Stimulated activated CD8-positive, alpha-beta memory T cell treated with anti-CD3 and anti-CD28 coated beads, Interleukin-7, amount 100 ng/mL, for 1 hour (primary cell): ENCODE measurements at places on chromosomes 16 and 17.

DNA sequence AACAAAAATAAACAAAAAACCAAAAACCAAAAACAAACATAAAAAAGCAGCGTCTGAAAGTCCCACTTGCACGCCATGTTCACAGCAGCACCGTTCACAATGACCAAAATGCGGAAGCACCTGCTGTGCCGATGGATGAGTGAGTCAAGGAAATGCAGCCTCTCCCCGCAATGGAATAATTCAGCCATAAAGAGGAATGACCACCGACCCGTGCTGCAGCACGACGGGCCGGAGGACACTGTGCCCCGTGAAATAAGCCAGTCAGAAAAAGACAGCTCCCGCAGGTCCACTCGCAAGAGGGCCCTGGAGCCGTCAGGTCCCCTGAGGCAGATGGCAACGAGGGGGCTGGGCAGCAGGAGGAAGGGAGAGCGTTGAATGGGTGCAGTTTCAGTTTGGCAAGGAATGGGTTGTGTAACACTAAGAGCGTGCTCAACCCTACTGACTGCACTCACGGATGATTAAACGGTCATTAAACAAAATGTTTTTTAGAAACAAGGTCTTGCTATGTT is 5.1 kb downstream of the CLCN7 start:
- no peak for DNase-seq

- no peak for DNase-seq
Observed at GRCh38 chr16:55107851-55108250, 177.2 kb downstream of the IRX5 start.

- no peak for DNase-seq
Observed at GRCh38 chr16:52993179-52993578, 59.5 kb downstream of the CHD9NB start.

DNA sequence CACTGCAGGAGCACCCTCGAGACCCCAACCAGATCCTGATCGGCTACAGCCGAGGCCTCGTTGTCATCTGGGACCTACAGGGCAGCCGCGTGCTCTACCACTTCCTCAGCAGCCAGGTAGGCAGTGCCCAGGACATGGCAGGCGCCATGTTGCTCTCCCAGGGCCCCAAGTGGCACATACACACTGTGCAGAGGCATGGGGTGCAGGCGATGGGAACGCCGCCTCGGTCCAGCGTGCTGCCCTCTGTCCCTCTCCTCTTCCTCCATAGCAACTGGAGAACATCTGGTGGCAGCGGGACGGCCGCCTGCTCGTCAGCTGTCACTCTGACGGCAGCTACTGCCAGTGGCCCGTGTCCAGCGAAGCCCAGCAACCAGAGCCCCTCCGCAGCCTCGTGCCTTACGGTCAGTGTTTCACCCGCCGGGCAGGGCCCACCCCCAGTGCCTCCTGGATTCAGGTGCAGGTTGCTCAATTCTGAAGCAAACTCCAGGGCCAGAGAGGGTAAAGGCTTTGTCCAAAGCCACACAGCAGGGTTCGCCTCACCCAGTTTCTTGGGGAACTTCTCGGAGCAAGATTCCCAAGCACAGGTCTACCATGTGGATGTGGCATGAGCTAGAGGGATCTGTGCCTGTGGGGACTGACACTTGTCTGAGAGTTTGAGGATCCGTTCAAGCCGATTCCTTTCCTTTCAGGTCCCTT is 24.4 kb upstream of the MYO15B start:
- DNase-seq: no peak

DNA sequence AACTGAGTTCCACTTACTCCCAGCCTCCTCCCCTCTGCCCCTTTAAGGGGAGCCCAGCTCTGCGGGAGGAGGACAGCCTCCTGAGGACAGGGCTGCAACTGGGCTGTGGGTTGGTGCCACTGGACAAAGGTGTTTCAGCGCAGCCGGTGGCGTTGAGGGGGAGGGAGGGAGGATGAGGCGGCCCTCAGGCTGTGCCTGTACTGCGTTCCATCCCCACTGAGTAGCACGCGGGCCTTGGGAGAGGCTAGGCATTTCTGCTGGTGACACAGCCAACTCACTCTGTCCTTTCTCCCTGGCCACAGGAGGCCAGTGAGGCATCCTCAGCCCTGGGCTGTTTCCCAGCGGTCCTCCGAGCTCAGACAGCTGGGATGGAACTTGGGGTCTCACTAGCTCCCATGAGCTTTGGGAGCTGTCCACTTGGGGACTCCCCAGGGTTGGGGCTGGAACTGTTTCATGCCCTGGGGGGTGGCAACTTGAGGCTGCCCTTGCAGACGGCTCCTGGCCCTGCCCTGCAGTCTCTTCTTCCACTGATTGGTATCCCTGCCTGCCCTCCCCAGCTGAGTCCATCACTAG is 70.5 kb downstream of the MPRIP start:
- no peak for DNase-seq

- no peak for DNase-seq
Observed at GRCh38 chr16:79090966-79091365, 509.6 kb downstream of the MAF start.

DNA sequence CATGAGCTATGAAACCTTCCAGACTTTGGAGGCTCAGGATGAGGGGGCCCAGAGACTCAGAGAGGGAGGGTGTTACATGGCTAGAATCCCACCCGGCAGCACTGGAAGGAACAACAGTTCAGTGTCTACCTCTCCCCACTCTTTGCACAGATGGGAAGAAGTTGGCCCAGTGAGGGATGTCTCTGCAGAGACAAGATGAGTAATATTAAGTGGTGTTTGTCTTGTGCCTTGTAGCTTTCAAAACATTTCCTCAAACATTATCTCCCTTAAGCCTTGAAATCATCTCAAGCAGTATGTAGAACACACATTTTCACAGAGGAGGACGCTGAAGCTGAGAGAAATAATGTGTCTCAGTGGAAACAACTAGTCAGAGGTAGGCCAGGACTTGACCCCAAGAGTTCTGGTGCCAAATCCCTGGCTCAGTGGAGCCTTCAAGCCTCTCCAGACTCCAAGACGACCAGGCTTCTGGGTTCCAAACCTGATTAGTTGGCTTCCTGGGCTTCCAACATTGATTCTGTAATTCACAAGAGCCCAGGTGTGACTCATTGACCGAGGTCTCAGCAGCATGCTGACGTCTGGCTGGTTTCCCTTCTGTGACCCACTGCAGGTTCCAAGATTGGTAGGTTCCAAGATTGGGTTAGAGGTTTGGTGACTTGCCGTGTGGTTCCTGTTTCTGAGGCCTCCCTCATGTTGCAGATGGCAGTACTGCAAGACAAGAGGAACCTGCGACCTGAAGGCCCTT is 7.4 kb downstream of the RNF112 start:
- no peak for DNase-seq

DNA sequence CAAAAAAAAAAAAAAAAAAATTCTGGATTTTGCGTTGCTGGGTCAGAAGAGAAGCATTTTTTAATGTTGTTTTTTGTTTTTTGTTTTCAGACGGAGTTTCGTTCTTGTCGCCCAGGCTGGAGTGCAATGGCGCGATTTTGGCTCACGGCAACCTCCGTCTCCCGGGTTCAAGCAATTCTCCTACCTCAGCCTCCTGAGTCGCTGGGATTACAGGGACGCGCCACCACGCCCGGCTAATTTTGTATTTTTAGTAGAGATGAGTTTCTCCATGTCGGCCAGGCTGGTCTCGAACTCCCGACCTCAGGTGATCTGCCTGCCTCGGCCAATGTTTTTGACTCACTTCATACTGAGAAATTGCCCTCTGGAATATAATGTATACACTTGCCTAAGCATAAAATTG is 11.0 kb upstream of the PAFAH1B1 start:
- no peak for DNase-seq

DNA sequence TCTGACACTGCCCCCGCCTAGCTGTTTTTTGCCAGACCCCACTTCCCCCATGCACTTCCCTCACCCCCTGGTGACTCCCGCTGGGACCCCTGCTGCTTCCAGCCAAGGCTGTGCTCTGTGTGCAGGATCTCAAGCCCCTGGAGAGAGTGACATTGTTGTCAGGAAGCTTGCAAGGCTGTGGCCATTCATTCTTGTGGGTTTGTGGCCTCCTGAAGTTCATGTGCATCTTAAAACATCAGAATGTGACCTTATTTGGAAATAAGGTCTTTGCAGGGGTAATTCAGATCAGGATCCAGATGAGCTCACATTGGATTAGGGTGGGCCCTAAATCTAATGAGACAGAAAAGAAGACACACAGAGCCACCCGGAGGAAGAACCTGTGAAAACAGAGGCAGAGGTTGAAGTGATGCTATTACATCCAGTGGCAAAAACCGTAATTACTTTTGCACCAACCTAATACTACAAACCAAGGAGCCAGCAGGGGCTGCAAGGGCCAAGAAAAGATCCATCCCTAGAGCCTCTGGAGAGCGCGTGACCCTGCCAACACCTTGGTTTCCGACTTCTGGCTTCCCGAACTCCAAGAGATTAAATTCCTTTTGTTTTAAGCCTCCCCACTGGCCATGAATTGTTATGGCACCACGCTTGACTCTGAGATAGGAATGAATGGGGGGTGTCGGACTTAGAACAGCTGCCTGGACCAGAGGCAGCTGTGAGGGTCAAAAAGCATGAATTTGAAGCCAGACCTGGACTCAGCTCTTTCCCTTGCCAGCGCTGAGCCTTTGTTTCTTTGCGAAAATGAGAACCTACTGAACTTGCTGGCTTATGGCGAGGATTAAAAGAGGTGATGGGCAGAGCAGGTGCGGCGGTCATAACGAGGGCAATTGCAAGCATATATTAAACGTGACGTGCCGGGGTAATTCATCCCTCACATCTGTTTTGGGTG is 75.5 kb downstream of the BMERB1 start:
- DNase-seq: no peak

- DNase-seq: no peak
Observed at GRCh38 chr16:67184453-67184994, 761 bp upstream of the MATCAP1 start.

DNA sequence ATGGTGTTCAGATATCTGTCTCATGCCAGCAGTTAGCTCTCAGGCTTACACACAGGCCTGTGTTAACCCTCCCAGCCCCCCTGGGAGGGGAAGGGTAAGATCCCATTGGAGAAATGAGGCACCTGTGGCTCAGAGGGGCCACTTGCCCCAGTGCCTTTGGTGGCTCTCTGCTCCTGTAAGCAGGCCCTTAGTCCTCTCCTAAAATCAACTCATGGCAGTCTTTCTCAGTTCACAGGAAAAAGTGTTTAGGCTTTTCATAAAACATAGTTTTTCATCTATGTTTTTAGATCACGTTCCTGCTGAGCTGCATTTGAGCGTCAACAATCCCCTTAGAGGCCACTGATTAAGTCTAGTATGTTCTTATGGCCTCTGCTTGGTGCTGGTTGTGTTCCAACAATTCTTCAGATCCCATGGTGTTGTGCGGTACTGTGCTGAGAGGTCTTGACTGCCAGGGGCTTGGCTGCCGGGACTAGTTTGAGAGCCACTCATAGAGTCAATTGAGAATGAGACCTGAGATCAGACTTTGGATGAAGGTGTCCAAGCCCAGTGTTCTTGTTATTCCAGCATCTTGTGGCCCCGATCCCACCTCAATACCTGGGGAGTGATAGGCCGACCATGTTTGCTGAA is 10.6 kb downstream of the TAOK2 start:
- no peak for DNase-seq

GRCh38 chr17:82963104-82963950 is 116.1 kb upstream of the METRNL start:
- no peak for DNase-seq

GRCh38 chr17:80228477-80228876 is 8.2 kb downstream of the SLC26A11 start:
- no peak for DNase-seq

GRCh38 chr16:89623511-89624261 is 10.2 kb downstream of the DPEP1 start:
- no peak for DNase-seq

DNA sequence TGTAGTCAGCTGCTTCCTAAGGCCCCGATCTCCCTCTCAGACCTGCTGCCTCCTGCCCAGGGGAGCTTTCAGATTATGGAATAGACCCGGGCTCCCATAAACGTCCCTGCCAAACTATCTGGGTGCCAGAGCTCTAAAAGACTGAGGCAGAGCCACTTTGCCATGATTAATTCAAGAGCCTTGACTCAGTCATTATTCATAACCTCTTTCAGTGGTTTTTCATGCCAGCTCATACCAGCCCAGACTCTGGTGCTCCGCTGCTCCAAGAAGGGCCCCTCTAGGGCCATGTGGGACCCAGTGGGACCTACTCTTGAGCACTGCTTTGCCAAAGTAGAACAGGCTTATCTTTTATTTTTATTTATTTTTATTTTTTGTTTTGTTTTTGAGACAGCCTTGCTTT is 23.9 kb downstream of the DNAI2 start:
- DNase-seq: no peak

- no peak for DNase-seq
Observed at GRCh38 chr17:65170839-65171238, 33.7 kb downstream of the RGS9 start.
